ENCODE measurements at places on chromosomes 5 and 9.
A peak's percentile ranks its signal among the peaks of the same experiment; 100 is the strongest.

DNA sequence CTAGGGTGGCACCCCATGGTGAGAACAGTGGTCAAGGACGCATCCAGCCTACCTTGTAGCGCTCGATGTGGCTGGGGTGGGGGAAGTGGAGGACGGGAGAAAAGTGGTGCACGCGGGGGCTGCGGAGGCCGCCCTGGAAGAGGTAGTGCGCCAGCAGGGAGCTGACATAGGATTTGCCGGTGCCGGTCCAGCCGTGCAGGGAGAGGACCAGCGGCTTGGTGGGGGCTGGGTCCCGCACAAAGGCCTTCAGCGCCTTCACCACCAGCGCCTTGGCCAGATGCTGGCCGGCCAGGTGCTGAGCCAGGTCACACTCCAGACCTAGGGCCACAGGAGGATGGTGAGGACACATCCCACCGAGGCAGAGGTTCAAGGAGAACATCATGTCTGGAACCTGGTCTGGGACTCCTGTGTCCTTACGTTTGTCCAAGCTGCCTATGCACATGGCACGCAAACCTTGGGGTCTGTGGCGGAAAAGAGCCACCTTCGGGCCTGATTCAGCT lies 797 bp downstream of the TOR2A start:
- DNase-seq, result no peak

GRCh38 chr5:4348423-4348822 lies 752.8 kb downstream of the IRX1 start:
- DNase-seq, result no peak

- no peak for DNase-seq
These were observed 7.0 kb downstream of the NOTCH1 start for GRCh38 chr9:136538599-136539426.

- DNase-seq, result no peak
These were observed 188.8 kb downstream of the FBN2 start for GRCh38 chr5:128349044-128349858.

GRCh38 chr9:20309124-20309523 lies 313.2 kb downstream of the MLLT3 start:
- no peak for DNase-seq

GRCh38 chr5:89929834-89930233 lies 479.7 kb downstream of the CETN3 start:
- no peak for DNase-seq

DNA sequence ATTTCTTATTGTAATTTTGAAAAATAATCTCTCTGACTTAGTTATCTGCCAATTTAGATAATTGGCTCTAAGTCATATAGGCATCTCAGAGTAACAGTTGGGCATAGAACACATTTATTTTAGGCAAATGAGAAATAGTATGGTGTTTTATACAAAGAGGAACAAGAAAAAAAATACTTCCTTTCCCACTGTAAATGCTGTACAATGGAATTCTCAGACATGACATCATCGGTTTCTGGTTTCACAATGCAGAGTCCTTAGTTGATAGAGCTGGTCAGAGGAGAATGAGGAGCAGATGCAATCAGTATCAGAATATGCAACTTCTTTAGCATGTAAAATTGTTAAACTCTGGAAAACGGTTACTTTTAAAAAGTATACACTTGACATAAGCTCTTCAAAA lies 49.4 kb downstream of the PLK2 start:
- DNase-seq, result peak; percentile 74
